Brain (organoid and tissue), 16 donors: ENCODE measurements at places on chromosomes 2 and 18.

DNA sequence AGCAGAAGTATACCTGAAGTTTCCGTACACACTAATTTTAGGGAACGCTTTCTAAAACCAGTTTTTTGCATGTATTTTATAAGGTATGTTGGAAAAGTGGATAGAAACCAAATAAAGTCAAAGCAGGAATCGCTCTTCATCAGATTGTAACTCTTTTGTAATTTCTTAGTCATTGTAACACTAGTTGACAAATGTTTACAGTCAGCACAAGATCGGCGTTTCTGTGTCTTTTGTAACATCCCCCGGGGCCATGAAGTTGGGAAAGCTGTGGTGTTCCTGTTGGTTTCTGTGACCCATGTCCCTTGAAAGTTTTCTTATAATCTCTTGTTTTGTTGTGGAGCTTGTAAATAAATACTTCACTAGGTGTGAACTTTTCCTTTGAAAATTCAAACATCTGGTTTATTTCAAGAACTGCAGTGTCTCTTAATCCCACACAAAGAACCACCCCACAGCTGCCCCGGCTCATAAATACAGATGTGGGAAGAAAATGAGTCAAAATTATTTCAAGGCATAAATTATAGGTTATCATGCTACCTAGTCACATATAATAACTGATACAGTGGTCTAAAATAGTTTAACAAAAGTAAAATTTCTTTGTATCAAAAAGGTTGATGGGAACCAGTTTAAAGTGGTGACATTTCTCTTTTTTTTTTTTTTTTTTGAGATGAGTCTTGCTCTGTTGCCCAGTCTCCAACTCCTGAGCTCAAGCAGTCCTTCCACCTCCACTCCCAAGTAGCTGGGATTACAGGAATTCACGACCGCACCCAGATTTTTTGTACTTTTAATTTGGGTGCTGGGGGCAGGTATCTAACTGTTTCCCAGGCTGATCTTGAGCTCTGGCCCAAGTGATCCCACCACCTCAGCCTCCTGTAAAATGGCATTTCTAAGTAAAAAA is 751 bp upstream of the NMI start:
- no peak for DNase-seq

DNA sequence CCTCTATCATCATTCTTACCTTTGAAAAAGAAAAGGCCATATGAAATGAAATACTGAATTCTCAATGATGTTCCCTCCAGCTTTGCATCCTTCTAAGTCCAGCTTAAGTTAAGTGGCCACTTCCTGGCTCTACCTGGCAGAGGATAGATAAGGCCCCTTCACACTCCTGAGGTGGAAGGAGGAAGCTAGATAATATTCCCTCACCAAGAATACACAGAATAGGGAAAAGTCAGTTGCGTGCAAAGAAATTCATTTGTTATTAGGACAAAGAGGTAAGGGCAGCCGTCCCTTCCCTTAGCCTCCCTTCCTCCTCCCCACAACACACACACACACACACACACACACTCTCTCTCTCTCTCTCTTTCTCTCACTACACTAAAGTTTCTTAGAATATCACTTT is 37.5 kb downstream of the OLA1 start:
- no peak for DNase-seq

DNA sequence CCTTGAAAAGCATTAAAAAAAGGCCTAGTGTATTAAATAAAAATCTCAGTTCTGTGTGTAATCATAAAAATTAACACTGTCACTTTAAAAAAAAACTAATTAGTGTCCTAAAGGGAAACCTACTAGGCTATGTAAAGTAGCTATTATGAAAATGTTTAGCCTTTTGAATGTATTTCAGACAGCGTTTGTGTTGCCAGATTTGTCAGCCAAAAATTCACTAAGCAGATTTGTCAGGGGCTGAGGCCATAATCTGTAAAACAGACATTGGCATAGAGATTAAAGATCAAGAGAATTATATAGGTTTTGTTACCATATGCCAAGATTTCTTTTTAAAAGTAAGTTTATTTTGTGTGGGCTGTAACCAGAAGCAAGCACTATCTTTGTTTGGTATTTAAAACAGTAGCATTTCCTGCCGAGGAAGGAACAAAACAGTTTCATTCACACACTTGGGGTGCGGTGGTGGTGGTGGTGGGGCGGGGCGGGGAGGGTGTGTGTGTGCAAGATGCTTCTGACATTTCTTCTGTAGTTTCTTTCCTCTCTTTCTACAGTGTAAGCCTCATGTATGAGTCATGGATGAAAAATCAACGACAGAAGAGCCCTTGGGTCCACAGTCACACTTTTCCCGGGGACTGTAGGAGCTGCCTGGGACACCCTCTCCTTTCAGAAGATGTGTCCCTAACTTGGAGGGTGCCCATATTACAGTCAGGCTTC is 328.5 kb upstream of the FANCL start:
- no peak for DNase-seq

GRCh38 chr2:149291881-149292280 is 38.5 kb upstream of the LYPD6 start:
- DNase-seq = peak; percentile 11

- DNase-seq = no peak
Observed at GRCh38 chr18:765764-766549, 46.1 kb downstream of the YES1 start.

- DNase-seq = peak; percentile 50
Observed at GRCh38 chr2:231727621-231728020, 19.3 kb downstream of the PTMA start.

DNA sequence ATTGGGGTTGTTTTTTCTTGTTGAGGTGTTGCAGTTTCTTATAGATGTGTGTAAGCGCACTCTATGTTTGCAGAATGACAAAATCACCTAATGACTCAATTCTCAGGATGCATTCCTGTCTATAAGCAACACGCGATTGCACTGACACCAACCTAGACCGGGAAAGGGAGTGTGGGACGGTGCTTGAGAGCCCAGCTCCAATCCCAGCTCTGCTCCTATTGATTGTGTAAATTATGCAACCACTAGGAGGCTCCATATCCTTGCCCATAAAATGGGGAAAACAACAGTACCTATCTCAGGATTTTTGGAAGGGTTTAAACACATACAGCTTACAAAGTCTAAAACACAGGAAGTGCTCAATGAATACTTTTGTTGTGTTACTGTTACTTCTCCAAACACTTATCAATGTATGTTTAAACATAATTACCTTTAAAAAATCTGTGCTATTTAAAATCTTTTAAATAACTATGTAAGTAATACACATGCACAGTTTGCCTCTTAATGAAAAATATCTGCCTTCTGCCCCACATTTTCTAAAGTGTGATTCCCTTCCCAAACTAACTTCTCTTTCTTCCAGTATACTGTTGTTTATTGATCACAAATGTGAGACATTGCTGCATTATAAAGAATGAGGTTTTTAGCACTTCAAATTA is 132.5 kb downstream of the SPHKAP start:
- peak; percentile 71 for DNase-seq

DNA sequence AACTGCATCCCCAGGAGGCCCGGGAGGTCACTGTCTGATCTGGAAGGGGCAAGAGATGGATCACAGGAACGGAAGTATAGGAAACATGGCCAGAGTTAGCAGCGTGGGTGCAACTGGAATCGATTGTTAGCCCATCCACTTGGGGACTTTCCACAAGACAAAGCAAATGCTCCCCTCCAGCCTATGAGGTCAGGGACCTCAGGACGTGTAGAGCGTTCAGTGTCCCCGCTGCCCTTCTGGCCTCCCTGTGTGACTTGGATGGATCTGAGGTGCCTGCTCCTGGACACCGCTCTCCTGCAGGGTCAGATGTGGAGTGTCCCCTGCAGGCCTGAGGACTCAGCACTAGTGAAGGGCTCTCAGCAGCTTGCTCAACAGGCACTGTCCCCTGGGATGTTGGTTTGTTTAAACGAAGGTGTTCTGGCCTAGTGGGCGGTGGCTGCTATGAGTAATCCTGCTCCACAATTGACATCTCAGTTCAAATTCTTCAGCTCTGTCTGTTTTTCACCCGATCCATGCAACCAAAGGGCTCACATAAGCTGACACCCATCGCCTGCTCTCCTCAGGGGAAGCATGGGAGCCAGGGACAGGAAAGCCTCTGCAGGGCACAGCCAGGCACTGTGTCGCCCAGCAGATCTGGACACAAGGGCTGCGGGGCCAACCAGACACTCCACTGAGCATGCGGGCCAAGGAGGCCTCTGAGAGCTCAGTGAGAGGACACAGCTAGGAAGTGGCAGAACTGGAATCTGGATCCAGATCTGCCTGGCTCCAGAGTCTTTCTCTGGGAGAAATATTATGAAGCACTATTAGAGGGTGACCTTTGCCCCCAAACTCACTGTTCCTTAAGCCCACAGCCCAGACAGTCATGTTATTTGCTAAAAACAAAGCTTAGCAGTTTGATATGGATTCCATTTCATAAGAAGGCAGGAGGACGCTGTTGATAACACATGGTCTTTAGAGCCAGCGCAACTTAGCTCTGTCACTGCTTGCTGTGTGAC is 78.5 kb downstream of the RHOB start:
- no peak for DNase-seq

GRCh38 chr2:32358111-32358482 is 1.3 kb downstream of the BIRC6 start:
- DNase-seq = no peak

- no peak for DNase-seq
Observed at GRCh38 chr18:57953883-57954282, 90.1 kb upstream of the NEDD4L start.

GRCh38 chr2:888211-888801 is 62.3 kb upstream of the SNTG2 start:
- no peak for DNase-seq

DNA sequence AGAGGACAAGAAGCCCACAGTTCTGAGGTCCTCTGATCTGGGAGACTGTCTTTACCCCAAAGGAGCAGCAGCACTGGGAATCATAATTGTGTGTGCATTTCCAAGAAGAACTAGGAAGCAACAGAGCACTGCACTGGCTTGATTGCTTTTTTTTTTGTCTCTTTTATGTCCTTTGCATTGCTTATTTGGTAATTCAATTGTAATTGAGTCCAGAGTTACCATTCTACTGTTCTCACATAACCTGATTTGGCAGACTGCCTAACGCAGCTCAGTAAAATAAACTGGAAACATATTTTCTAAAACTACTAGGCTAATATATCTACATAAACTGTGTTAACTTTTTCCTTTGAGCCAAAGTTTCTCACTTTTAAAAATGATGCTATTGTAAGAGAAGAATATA is 190.3 kb upstream of the SLC8A1 start:
- no peak for DNase-seq

- DNase-seq = no peak
Observed at GRCh38 chr2:146652311-146652710, 1192.5 kb upstream of the ACVR2A start.
